ENCODE measurements at places on chromosomes 3 and 15. TPM values are rescaled to one million over a fixed set of nuclear protein-coding genes. Genes with fewer than 3 reads are reported as not detected.

DNA sequence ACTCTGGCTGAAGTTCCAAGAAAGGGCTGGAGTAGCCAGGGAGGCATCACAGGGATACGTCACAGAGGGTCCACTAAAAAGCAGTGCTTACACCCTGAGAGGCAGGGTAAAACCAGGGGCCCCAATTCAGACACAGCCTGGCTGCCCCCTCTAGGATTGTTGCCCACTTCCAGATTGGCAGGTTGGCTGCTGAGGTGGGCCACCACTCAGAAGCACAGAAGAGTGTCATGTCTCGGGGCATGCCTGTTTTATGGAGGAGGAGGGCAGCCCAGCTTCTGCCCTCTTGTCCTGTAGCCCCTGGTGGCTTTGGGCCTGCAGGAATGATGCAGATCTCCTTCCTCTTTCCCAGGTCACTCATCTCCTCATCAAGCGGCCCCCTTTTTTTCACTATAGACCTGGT lies 24.0 kb downstream of the NOX5 start:
- no peak for DNase-seq

DNA sequence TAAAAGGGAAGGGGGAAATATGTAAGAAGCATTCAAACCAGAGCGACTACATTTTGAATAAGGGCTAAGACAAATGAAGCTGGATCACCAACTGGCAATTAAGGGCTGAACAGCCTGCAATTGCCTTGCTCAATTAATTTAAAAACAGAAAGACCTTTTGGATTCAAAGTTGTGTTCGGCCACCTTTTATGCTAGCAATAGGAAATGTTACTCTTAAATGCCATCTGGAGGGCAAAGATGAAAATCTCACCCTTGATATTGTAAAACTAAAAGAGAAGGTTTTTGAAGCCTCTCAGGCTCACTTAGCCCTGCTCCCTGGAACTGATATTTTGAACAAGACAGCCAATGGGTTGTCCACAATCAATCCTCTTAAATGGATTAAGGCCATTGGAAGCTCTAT lies 44.2 kb downstream of the ACAD9 start:
- no peak for DNase-seq

GRCh38 chr3:142134799-142135325 lies 14.5 kb downstream of the TFDP2 start:
- DNase-seq: no peak

DNA sequence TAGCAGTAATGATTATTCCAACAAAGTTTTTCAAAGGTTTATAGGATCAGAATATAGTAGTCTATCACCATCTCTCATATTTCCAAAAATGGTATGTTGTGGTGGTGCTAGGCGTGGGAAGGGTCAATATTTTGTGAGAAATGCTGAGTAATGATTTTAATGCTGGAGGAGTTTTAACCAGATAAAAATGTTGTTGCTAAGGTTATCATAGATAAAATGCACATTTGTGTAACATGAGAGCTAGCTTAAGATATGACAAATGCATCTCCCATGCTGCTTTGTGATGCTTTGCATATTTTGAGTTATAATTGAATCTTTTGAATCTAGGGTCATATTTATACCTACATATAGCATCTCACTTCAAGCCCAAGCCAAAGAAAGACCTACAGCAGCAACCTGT lies 103.9 kb upstream of the ROBO1 start:
- DNase-seq: no peak

- peak; percentile 15 for DNase-seq
These were observed 23.0 kb downstream of the NR2F2 start for GRCh38 chr15:96353416-96353929.

DNA sequence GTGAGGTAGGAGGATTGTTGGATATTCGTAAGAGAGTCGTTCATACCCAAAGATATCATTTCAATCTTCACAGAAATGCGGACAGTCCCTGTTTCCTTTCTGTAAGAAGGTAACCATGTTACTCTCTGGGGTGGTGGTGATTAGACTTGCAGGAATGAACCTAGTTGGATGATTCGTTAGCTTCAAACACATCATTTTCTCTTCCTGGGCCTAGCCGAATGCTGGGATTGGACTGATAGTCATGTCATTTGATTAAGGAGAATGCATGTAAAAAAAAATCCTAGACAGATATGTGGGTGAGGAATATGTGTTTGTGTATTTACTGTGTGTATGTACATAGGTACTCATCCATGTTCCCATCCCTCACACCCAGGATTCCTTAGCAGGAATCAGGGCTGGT lies 12.4 kb downstream of the SLCO3A1 start:
- DNase-seq: no peak

Gene PYGO1
- polyA plus RNA-seq: 19.6 TPM
